ENCODE measurements at places on chromosomes 1 and 21.
A peak's percentile ranks its signal among the peaks of the same experiment; 100 is the strongest.

DNA sequence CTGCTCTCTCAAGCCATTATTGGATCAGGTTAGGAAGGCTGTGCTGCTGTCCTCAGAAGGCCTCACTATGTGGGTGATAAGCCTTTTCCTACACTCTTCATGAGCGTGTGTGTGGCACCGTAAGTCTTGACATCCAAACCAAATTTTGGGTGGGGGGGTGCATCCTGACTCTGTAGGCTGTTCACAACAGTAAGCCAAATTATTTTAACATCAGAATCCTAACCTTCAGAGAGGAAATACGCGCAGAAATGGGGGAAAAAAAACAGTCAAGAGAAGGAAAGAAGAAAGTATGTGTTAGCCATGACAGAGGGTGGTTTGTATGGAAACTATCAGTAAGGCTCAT lies 21.0 kb downstream of the STPG1 start:
- DNase-seq, result no peak

DNA sequence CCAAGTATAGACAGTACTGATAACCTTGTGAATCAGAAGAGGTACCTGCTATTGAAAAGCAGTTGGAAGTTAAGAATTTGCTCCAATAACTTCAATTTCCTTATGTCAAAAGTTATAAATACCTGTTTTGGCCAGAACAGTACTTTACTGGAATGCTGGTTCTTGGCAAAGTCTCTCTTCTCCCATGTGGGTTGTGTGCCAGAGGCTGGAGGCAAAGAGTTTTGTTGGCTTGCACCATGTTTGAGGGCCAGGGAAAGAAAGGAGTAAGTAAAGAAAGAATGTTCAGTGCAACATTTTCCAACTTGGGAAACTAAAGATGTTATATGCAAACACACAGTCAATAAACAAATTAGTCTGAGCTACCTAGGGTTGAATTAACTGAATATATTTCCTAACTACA lies 67.0 kb upstream of the DYNLT5 start:
- DNase-seq, result no peak

GRCh38 chr1:59163268-59164092 lies 133.4 kb upstream of the FGGY start:
- DNase-seq, result peak; percentile 62

GRCh38 chr1:100034470-100034869 lies 64.7 kb downstream of the SLC35A3 start:
- peak; percentile 18 for DNase-seq

DNA sequence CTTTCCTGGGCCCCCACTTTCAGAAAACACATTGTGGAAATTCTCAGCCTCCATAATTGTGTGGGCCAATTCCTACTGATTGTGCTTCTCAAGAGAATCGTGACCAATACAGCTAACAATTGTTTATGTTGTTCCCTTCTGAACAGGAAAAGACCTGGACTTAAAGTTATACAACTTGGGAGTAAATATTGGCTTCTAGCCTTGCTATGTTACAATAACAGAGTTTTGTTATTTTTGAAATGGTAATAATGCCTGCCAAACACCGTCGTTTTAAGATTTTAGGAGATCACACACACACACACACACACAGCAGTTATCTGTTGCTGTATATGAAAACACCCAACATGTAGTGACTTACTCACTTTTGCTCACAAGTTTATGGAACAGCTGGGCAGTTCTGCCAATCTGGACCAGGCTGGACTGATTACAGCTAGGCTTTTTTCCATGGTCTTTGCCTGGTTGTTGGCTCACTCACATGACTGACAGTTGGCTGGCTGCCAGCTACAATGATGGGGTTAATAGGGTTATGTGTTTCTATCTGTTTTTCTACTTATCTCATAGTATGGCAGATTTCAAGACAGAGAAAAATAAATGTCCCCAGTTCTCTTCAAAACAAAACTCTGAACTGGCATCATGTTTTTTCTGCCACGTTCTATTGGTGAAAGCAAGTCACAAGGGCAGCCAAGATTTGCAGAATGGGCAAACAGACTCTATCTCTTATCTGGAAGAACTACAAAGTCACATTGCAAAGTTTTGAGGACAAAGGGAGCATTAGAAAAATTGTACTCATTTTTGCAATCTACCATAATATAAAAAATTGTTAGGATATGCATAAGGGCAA lies 447.5 kb downstream of the NEGR1 start:
- DNase-seq, result no peak

DNA sequence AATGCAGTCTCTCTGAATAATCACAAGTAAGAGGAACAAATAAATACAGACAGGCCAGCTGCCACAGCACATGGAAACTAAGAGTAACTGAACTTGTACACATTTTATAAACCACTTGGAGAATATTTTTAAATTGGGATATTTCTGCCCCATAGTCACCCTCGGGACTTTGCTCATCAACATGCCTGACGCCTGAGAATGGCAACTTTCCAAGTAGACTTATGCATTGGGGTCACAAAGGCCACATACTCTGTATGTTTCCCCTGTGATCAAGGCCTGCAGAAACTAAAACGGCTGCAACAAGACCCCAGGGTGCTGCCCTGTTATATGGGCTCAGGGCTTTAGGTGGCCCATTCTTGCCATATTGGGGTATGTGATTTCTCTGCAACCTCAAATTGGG lies 38.3 kb upstream of the GJA5 start:
- DNase-seq, result no peak

DNA sequence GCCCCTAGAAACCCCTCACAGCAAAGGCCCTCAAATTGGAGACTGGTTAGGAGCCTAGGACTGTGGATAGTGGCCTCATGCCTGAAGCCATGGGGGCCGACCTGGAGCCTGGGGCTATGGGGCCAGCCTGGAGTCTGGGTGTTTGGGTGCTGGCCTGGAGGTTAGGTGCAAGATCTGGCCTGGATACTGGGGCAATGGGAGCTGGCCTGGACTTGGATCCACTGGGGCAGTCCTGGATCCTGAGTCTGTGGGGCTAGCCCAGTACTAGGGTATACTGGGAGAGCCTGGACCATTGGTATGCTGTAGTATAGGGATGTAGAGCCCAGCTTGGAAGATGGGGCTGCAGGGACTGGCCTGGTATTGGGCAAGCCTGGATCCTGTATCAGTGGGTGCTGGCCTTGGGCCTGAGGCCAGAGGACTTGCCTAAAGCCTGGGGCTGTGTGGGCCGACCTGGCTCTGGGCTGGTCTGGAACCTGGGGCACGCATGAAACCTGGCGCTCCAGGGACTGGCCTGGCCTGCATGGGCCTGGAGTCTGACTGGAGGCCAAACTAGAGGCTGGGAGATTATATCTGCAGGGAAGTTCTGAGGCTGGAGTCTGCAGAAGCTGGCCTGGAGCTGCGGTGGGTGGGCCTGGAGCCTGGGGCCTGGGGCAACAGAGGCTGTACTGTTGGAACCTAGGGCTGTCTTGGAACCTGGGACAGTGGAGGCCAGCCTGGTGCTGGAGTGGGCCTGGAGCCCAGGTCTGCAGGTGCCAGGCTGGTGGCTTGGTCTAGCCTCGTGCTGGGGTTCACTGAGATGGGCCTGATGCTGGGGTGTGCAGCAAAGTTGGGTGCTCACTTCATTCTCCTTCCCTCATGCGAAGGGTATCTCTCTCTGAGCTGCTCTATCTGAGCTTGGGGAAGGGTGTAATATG lies 12.6 kb upstream of the DENND1B start:
- no peak for DNase-seq

GRCh38 chr1:209747580-209748262 lies 8.1 kb upstream of the TRAF3IP3 start:
- DNase-seq, result peak; percentile 95

DNA sequence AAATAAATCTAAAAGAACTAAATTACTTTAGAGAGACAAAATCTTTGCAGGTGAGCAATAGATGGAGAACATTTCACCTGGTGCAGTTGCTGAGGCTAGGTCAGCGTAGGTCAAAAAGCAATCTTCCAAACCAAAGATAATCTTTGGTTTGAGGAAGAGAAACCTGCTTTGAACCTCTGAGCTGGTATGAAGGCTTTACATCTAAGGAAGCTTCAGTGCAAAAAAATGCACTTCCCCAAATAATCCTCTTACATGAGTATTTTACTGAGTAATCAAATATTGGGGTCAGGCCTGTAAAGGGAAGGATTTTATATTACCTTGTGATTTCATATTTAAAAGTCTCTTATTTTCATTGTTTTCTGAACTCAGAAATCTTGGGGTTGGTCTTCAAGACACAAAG lies 223.6 kb downstream of the SRGAP2C start:
- DNase-seq, result no peak

DNA sequence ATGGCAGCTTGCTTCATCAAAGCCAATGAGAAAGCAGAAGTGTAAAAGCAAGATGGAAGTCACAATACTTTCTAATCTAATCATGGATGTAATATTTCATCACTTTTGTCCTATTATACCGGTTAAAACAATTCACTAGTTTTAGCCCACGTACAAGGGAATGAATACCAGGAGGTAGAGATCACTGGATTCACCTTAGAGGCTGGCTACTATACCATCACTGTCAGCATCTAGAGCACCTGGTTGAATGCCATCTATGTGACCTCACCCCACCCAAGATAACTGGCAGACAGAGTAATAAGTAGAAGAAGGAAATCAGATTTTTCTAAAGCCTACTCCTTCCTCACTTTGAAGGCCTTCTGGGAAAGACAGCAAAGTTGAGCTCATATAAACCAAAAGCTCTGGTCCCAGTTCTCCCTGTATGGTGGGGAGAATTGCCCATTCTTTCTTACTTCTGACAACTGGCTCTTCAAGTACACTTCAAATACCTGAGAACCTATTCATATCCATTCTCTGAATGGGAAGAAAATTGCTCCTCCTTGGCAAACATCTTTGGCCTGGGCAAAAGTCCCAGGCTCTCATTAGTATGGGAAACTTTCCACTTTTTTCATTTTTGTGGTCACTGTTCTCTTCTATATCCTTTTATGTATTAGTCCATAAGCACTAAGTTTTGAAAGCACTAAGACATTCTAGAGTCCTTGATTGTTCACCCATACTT lies 24.8 kb downstream of the HSD3B1 start:
- DNase-seq, result no peak

- DNase-seq, result no peak
Measured at GRCh38 chr1:158084336-158084735, 90.9 kb downstream of the KIRREL1 start.

- no peak for DNase-seq
Measured at GRCh38 chr1:205042911-205043806, at the start of gene CNTN2. TSS of gene CNTN2 (plus strand) at chr1:205043212. CDS start at chr1:205053186, 9,974 bp downstream.

GRCh38 chr1:8249838-8250237 lies 68.1 kb upstream of the SLC45A1 start:
- DNase-seq, result no peak

DNA sequence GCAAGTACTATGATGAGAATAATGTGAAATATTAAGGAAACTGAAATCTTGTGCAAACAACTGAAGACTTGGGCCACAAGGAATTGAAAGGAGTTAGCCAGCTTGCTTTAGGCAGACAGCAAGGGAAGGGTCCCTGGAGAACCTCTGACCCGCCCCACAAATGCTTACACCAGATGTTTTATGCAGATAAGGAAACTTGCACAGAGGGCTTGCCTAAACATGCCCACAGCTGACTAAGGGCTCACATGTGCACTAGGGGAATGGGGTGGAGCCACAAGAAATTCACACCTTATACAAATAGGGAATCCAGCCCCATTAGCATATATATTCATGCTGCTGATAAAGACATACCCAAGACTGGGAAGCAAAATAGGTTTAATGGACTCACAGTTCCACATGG lies 86.1 kb upstream of the CYYR1 start:
- DNase-seq, result no peak

DNA sequence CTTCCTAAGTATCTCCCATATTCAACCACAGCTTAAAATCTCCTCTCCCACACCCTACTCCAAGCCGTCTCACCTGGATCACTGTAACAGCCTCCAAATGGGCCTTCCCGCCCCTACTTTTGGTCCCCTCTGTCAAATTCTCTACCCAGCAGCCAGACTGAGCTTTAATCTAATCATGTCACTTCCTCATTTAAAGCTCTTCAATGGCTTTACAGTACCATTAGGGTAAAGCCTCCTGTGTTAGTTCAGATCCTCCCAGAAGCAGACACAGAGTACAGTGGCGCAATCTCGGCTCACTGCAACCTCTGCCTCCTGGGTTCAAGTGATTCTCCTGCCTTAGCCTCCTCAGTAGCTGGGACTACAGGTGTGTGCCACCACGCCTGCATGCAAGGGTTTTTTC lies 46.8 kb upstream of the PSEN2 start:
- no peak for DNase-seq

GRCh38 chr1:109314795-109315194 lies 8.0 kb upstream of the MYBPHL start:
- no peak for DNase-seq

All from osteoblast (primary cell).